NCI-H526 (cell line): ENCODE measurements at places on chromosomes 7 and 10.

- DNase-seq, result no peak
Measured at GRCh38 chr7:151157645-151158329, 9.7 kb downstream of the GBX1 start.

DNA sequence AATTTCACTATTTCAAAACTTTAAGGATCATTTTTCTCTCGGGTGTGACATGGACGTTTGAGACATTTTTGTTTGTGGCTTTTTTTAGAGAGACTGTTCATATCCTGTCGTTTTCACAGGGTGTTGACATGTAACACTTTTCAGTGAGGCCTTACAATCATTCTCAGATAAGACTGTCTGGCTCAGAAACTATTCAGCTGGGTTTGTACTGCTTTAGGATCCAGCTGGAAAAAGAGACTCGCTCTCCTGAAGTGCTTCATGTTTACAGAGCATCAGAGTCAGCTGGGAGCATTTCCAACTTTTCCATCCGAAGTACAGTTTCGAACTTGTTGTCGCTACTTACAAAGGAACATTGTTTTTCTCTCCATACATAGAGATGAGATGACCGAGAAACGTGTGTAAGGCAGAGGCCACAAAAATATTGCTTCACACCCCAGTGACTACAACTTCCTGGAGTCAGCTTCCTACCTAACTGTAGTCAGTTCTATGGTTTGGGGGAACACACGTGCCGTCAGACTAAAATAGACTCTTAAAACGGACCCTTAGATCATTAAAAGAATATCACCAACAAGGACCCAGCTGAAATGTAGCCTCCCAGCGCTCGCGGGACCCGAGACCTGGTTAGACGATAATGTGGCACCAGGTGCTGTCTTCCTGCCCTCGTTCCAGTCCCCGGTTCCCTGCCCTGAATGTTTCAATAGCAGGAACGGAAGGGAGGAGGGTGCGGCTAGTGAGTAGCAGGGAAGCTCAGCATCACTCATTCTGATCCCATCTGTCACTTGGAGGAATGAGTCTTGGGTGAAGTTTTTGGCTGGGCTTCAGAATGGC is 78.0 kb downstream of the MKI67 start:
- no peak for DNase-seq

DNA sequence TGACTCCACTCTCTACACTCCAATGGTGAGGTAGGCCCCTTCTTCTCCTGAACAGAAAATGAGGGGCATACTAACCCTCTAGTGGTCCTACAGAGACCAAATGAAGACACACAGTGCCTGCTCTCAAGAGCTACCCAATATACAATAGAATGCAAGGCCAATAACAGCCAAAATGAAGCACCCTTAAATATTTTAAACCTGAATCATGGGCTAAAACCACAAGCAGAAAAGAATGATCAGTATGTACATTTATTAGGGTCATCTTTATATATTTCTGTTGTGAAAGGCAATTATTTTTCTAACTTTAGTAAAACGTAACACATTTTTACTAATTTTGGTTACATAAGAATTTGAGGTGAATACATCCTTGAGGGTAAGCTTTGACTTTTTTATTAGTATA is 49.9 kb upstream of the COL1A2 start:
- no peak for DNase-seq

- DNase-seq, result no peak
Measured at GRCh38 chr7:6096581-6096980, 65.4 kb downstream of the ANKRD61 start.

GRCh38 chr10:53899463-53900160 is 901.4 kb downstream of the PCDH15 start:
- no peak for DNase-seq

DNA sequence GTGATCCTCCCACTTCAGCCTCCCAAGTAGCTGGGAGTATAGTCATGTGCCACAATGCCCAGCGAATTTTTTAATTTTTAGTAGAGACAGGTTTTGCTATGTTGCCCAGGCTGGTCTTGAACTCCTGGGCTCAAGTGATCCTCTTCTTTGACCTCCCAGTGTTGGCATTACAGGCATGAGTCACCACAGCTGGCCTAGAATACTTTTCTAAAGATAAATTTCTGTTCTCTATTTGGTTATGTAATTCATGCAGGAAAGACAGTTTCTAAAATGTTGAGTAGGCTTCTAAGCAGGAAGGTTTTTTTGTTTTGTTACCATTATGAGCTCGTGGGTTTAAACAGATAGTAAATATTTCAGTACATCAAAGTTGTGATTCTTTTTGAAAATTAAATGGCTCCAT is 5.0 kb downstream of the RBAK start:
- DNase-seq, result no peak

GRCh38 chr10:96587264-96588059 is 650 bp upstream of the TM9SF3 start:
- peak; percentile 79 for DNase-seq

DNA sequence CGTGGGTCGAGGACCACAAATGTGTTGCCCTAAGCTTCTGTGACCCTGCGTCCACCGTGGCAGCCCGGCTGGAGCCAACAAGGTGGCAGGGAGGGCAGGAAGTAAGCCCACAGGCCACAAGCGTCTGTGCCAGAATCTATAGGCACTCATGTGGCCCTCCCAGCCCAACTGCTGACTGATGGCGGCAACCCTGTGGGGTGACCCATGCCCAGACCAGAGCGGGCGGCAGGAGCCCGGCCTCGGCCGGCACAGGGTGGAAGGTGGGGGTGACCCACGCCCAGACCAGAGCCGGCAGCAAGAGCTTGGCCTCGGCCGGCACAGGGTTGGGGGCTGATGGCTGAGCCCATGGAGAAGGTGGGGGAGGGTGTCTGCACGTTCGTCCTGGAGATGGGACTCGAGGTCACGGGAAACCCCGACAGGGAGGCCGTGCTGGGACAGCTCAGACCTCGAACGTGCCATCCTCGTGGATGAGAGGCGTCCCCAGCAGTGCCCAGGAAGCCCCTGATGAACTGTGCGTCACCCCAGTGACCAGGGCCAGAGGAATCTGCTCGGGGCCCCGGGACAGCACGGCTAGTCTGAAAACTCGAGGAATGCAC is 181.0 kb downstream of the ELFN1 start:
- DNase-seq, result no peak

GRCh38 chr10:30701451-30702173 is 72.1 kb upstream of the LYZL2 start:
- DNase-seq, result no peak

- DNase-seq, result no peak
Measured at GRCh38 chr10:110273474-110273873, 31.2 kb downstream of the SMNDC1 start.

GRCh38 chr10:97318772-97319651 is at the start of gene FRAT1:
TSS of gene FRAT1 (plus strand) at chr10:97319271. CDS start at chr10:97319454, 183 bp downstream.
- DNase-seq, result peak; percentile 81

DNA sequence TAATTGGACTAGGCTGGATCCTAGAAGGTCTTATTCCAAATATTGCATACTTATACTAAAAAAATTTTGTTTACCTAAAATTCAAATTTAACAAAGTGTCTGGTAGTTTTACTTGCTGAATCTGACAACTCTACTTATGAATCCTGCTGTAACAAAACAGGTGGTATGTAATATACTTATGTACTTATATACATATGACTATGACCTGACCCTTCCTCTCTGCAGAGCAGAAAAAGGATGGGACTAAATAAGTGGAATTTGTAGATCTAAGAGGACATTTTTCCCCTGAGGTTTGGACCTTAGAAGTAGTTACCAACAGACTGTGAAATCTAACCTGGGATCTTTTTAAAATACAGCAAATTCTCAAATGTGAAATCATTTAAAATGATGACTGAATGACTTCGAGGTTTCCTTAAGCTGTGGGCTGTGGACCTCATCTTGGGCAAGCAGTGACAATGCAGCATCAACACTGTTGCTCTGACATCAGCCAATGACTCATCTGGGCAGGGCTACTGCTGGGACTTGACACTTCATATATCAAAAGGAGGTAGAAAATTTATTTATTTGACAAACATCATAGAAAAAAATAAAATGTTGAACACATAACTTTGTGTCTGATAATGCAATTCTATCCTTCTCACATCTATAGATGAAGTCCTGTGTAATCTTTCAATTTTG is 73.6 kb downstream of the RELN start:
- no peak for DNase-seq

DNA sequence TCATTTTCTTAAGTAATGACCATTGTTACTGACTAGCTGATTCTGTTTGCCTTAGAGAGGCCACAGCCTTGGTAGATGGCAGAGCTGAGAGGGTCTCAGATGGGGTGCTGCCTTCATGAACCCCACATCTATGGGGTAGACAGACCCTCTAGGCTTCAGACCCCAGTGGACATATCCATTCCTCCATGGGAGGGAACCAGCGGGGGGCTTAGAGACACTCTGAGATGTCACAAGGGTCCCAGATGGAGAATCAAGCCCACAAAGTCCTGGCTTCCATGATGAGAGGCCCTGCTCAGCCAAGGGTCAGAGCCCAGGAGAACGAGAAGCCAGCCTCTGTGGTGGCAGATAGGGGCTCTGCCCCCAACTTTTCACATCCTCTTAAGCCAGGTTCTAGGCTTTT is 408.6 kb downstream of the TCERG1L start:
- DNase-seq, result no peak

- no peak for DNase-seq
Measured at GRCh38 chr7:91537260-91538152, 273.3 kb downstream of the FZD1 start.

DNA sequence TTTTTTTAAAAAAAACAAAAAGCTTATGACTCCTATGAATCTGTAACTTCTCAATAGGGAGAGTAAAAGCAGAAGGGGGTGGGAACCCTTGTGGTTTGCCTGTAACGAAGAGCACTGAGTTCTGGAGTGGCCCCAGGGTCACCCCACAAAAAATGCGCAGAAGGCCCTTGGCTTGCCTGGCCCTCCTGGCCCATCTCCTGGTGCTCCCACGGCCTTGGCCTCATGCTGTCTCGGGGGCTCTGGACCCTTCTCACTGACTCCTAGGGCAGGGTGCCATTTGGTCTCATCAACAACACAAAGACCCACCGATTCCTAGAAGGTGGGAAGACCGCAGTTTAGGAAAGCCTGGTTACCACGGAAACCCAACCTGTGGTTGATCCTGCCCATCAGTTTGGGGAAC is 40.8 kb downstream of the ZNF467 start:
- DNase-seq, result no peak

DNA sequence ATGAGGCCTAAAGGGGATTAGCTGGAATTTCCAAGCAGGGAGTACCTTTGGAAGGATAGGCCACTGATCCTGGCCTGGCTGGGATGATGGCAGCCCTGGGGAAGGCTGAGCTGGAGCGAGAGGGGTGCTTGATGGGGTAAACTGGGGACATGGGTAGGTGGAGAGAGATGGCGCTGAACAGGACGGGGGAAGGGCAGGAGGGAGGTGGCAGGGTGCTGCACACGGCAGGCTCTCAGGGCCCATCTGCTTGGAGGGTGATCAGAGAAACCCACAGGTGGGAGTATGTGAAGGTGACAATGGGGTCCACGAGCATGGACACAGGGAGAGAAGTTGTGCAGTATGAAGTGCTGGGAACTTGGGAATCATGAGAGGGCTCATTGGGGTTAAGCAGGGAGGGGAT is 10.3 kb downstream of the MAT1A start:
- no peak for DNase-seq

DNA sequence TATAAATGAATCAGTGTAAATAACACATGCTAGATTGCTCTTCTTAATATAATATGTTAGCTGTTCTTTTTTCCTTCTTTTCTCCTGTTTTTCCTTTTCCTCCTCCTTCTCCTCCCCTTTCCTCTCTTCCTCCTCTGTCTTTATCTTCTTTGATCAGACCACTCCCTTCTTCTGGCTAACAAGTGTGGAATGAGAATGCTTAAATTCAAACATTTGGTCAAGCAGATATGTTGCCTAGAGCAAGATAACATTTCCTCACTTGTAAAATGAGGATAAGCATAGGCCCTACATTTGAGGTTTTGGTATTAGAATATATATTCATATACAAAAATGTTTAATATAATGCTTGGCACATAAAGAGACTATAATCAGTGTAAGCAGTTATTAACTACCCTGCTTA is 299.1 kb downstream of the PCDH15 start:
- DNase-seq, result no peak

DNA sequence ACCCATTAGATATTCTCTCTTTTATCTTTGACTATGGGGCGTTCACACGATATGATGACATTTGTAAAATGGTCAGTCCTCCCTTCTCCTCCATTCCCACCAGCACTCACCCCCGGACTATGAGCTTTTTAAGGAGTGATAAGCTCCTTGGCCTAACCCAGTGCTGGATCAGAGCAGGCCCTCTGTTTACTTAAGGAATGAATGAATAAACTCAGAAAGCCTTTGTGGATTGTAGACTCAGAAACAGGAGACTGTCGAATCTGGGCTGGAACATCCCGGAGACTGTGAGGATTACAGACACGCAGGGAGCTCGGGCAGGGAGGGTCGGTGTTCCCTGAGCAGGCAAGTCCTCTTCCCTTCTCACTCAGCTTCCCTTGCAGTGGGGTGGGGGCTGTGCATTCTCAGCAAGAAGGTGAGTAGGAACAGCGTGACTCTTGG is 6.8 kb upstream of the ZCCHC24 start:
- no peak for DNase-seq

GRCh38 chr7:3657206-3657605 is 356.2 kb downstream of the SDK1 start:
- DNase-seq, result no peak

GRCh38 chr10:73746721-73747120 is 2.5 kb downstream of the SEC24C start:
- DNase-seq, result no peak

- DNase-seq, result no peak
Measured at GRCh38 chr7:50953303-50953702, 170.6 kb upstream of the GRB10 start.

GRCh38 chr7:92402920-92403759 is 44.1 kb upstream of the GATAD1 start:
- no peak for DNase-seq
